ENCODE measurements at places on chromosomes 2 and 18.
A peak's percentile ranks its signal among the peaks of the same experiment; 100 is the strongest.

DNA sequence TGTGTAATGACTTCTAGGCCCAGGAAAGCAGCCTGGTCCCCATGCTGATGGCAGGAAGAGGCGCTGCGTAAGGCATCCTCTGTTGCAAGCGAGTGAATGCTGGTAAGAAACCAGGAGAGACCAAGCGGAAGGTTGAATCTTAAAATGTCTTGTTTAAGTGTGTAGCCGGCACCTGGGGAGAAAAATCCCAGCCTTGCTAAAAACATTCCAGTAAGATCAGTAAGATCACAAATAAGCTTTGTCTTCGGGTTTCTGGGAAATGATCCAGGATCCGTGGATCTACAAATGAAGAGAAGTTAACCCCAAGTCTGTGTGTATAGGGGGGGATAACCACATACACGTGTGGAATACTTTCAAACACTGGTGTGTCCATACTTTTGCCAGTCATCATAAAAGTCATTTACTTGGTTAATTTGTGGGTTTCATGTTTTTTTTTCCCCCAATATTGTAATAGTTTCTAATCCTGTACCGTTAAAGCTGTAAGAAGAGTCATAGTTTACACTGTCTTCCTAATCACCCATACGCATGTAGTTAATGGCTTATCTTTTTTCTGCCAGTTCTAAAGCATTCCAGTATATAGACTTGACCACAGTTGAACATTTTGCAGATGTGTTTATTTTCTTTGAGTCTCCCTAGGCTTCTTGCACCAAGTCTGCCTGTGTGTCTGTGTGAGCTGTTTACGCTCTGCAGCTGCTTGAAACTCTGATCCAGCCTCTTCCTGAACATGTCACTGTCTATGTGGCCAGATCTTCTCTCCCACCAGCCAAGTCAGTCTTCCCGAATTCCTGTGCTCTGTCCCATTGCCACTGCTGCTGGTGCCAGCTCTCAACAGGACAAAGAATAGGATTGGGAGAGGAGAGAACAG lies 135.9 kb upstream of the ARL4C start:
- DNase-seq = peak; percentile 99

DNA sequence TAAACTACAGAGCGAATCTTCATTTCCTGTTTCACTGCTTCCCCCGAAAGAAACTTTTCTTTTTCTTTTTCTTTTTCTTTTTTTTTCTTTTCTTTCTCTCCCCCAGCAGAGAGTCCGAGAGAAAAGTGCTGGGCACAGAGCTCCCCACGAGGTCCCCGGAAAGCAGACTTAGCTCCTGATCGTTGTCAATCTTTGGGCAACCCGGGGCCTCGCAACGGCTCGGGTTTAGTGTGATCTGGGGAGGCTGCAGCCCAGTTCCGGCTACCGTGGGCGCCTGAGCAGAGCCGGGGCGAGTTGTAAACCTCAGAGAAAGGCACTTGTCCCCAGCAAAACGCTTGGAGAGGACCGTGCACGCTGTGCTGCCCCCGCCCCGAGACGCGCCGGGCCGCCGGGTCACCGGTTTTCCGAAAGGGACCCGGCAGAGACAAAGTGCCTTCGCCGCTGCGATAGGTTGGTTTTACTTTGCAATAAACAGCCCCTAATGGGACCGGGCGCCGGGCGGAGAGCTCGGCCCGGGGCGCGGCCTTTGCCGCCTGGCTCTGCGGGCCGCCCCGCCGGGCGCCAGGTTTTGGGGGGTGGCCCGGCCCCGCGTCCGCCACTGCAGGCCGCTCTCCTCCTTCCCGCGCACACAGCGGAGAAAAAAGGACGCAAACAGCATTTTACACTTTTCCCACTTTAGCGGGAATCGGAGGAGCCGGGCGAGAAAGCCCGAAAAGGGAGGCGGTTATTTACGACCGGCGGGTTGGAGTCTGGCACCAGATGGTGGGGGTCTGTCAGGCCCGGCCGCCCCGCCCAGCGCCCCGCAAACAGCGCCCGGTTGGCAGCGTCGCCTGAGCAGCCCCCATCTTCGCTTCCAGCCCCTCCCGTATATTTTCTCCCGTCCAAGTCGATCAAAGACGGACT lies 136.0 kb downstream of the INSIG2 start:
- peak; percentile 12 for DNase-seq

GRCh38 chr2:150351922-150352321 lies 135.5 kb downstream of the RND3 start:
- no peak for DNase-seq

- peak; percentile 71 for DNase-seq
These were observed 1.6 kb downstream of the MTCL1 start for GRCh38 chr18:8706791-8707555.

GRCh38 chr2:231482806-231483391 lies 18.6 kb upstream of the NCL start:
- peak; percentile 56 for DNase-seq

DNA sequence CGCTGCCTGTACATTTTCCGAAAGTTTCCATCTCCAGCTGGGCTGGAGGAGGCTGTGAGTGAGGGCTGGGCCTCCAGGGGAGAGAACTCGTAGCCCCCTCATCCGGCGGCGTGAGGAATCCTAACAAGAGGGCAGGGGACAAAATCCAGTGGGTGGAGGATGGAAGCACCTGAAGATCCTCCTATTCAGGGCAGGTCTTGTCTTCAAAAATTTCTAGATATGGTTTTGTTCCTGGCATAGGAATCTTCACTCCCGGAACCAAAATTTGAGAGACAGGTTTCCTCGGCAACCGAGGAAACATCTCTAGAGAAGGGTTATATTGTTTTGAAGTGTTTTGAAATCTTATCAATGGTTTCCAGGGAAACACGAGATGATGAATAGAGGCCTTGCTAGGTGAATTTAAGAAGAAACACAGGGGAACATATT lies 136.7 kb downstream of the SH3BP4 start:
- DNase-seq = peak; percentile 15

DNA sequence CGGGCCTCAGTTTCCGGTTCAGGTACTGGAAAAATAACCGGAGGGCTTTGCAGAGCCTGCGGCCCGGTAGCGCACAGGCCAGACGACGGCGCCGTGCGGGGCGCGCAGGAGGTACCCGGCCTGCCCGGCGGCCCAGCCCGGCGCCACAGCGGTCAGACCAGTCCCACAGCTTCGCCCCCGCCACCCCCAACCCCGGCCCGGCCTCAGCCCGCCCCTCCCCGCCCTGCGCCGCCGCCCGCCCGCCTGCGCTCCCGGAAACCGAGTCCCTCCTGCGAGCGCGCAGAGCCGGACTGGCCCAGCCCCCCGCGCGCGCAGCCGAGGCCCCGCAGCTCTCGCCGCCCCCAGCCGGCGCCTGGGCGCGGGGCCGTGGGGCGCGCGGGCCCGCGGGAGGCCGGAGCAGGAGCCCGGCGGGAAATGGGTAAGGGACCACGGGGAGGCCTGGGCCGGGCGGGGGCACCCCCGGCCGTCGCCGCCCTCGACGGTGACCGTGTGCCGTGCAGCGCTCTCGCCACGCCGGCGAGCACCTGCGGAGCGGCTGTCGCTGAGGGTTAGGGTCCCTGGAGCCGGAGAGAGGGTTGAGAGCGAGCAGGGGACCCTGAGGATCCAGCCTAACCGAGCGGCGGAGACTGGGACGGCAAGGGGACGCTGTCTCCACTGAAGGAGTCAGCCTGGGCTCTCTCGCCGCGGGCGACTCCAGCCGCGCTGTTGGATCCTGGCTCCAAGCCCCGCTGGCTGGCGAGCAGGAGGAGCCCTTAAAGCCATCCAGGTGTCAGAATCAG lies 16.5 kb upstream of the PSD4 start:
- peak; percentile 23 for DNase-seq

All from fibroblast of lung (primary cell).